ENCODE measurements at places on chromosomes 1 and 21. TPM values are rescaled to one million over a fixed set of nuclear protein-coding genes. Genes with fewer than 3 reads are reported as not detected.

GRCh38 chr1:187226396-187226795 lies 397.6 kb downstream of the PLA2G4A start:
- no peak for DNase-seq

DNA sequence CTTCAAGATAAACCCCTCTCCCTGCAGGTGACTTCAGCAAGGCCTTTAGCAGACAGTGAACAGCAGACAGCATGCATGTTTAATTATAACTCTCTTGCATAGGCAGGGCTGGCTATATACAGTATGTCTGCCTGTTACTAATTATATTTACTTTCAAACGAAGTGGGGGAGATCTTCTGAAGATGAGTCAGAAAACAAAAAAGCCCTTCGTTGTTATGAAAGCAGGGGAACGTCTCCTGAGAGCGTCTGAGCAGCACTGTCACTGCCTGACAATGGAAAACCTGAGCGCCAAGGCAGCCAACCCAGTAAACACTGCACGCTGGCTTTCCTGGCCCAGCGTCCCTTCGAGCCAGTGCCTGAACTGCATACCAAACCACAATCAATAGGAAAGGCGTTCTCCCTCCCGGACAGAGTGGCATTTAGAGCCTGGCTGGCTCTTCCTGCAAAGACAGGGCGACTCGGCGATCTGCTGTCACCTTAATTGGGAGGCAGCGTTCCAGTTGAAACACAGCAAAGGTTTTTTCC lies 54.1 kb downstream of the TOMM20 start:
- DNase-seq: no peak

DNA sequence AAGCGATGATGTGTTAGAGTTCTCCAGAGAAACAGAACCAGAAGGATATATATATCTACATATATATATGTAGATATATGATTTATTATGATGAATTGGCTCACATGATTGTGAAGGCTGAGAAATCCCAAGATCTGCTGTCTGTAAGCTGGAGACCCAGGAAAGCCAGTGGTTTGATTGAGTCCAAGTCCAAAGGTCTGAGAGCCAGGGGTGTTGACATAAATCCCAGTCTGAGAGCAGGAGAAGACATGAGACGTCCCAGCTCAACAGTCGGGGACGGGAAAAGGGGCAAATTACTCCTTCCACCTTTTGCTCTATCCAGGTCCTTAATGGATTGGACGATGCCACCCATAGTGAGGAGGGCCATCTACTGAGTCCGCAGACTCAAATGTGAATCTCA lies 126.6 kb downstream of the PRDM2 start:
- no peak for DNase-seq

GRCh38 chr1:23557471-23558124 lies 1.7 kb downstream of the ID3 start:
- DNase-seq: no peak

- DNase-seq: no peak
Observed at GRCh38 chr1:147892216-147892615, 10.4 kb upstream of the GJA8 start.

The TOR3A gene
- 15.8 TPM for polyA plus RNA-seq

Data from forelimb muscle (tissue), 1 donor.